ENCODE measurements at places on chromosomes 4 and X.
A peak's percentile ranks its signal among the peaks of the same experiment; 100 is the strongest.

GRCh38 chr4:186820391-186820891 lies 96.8 kb upstream of the FAT1 start:
- no peaks in the 10 kb centered on the region for H3K27me3 ChIP-seq
- H3K27ac ChIP-seq, result no peak overlapping the region
- DNase-seq, result no peak
- H3K36me3 ChIP-seq, result no peaks in the 10 kb centered on the region
- no peaks in the 10 kb centered on the region for H3K4me1 ChIP-seq

- no peaks in the 10 kb centered on the region for H3K4me1 ChIP-seq
- no peak for DNase-seq
- H3K36me3 ChIP-seq, result no peaks in the 10 kb centered on the region
- H3K27ac ChIP-seq, result no peak overlapping the region
- H3K27me3 ChIP-seq, result no peaks in the 10 kb centered on the region
- no peak overlapping the region for H3K4me3 ChIP-seq
Observed at GRCh38 chrX:27903960-27904359, 77.3 kb downstream of the DCAF8L1 start.

GRCh38 chr4:47839259-47839658 lies 1.4 kb upstream of the CORIN start:
- H3K36me3 ChIP-seq, result no peaks in the 10 kb centered on the region
- H3K27me3 ChIP-seq, result no peaks in the 10 kb centered on the region

- H3K27ac ChIP-seq, result no peak overlapping the region
- no peaks in the 10 kb centered on the region for H3K4me1 ChIP-seq
- no peaks in the 10 kb centered on the region for H3K36me3 ChIP-seq
- no peak overlapping the region for H3K4me3 ChIP-seq
- DNase-seq, result no peak
Observed at GRCh38 chr4:129146639-129147038, 50.7 kb downstream of the C4orf33 start.

DNA sequence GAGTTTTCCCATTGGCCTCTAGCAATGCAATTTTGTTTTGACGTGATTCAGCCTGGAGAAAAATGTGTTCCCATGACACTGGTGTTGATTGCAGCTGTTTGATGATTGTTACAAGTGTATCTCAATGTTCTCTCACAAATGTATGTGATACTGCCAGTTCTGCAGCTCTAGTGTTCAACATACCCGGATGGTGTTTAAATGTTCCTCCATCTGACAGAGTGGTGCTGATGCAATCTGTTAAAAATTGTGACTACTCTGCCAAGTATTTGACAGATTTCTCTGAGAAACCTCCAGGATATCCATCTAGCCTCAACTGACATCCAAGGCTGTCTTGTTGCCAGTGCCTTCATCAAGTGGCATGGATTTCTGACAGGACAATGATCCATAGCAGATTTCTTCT lies 657.2 kb upstream of the DIAPH2 start:
- H3K27me3 ChIP-seq, result no peaks in the 10 kb centered on the region
- H3K4me1 ChIP-seq, result no peaks in the 10 kb centered on the region
- no peak overlapping the region for H3K4me3 ChIP-seq
- H3K27ac ChIP-seq, result no peak overlapping the region
- no peak for DNase-seq
- no peaks in the 10 kb centered on the region for H3K36me3 ChIP-seq

DNA sequence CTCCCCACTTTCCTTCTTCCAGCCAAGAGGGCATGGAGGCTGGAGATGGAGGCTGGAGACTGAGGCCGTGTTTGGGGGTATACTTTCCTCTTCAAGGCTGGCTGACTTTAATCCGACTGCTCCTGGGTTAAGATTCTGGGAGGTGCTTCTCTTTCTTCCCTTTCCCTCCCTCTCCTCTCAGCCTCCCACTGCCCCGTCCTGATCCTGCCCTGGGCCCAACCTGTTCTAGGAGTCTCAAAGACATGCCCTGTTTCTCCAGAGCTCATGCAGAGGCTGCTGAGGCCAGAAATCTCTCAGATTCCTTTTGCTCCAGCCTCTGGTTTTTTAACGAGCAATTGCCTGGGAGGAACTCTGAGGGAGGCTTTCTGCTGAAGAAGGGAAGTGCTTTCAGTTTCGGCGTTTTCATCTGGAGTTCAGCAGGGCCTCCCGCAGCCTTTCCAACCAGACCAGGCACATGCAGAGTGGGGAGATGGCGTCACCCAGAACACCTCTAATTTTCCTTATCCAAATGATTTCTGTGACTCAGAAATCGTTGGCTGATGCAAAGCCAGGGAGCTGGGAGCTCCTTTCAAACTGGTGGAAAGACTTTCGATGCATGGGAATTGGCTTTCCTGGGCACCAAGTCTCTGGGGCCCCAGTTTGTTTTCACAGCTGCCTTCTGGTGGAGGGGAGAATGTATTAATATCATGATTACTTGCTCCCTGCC lies 34.5 kb upstream of the FAM9C start:
- H3K27me3 ChIP-seq, result no peaks in the 10 kb centered on the region
- no peaks in the 10 kb centered on the region for H3K36me3 ChIP-seq
- H3K27ac ChIP-seq, result peak overlapping the region; percentile 52
- DNase-seq, result no peak

DNA sequence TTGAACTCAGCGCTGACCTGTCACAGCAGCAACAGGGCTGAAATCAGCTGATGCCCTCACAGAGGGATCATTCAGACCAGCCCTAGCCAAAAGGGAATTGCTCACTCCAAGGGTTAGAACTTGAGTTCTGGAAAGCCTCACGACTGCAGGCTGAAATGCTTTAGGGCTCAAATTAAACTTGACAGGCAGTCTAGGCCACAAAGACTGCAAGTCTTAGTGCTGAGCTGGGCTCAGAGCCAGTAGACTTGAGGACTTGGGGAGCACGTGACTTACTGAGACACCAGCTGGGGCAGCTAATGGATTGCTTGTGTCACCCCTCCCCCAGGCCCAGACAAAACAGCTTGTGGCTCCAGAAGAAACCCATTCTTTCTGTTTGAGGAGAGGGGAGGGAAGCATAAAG lies 119.0 kb upstream of the SLC6A14 start:
- no peak overlapping the region for H3K27ac ChIP-seq
- peaks cover 4% of the 10 kb centered on the region for H3K27me3 ChIP-seq
- H3K36me3 ChIP-seq, result no peaks in the 10 kb centered on the region
- no peaks in the 10 kb centered on the region for H3K4me1 ChIP-seq
- DNase-seq, result no peak
- H3K4me3 ChIP-seq, result no peak overlapping the region

- no peak overlapping the region for H3K4me3 ChIP-seq
- DNase-seq, result no peak
- no peaks in the 10 kb centered on the region for H3K27me3 ChIP-seq
- H3K27ac ChIP-seq, result no peak overlapping the region
Observed at GRCh38 chrX:16067886-16068515, 55.4 kb upstream of the GRPR start.

- no peak overlapping the region for H3K27ac ChIP-seq
- H3K27me3 ChIP-seq, result no peaks in the 10 kb centered on the region
- DNase-seq, result no peak
- no peak overlapping the region for H3K4me3 ChIP-seq
- no peaks in the 10 kb centered on the region for H3K36me3 ChIP-seq
Observed at GRCh38 chrX:151852294-151852693, 60.4 kb upstream of the MAGEA4 start.

- no peaks in the 10 kb centered on the region for H3K27me3 ChIP-seq
- peak overlapping the region; percentile 86 for H3K27ac ChIP-seq
- H3K4me1 ChIP-seq, result no peaks in the 10 kb centered on the region
- no peaks in the 10 kb centered on the region for H3K36me3 ChIP-seq
Observed at GRCh38 chr4:184825141-184825895, 450 bp downstream of the ACSL1 start.

GRCh38 chr4:43233321-43233720 lies 340.8 kb downstream of the GRXCR1 start:
- no peak overlapping the region for H3K27ac ChIP-seq
- H3K4me1 ChIP-seq, result no peaks in the 10 kb centered on the region
- H3K36me3 ChIP-seq, result no peaks in the 10 kb centered on the region
- no peak for DNase-seq
- no peaks in the 10 kb centered on the region for H3K27me3 ChIP-seq

GRCh38 chrX:10397349-10397748 lies 223.0 kb downstream of the MID1 start:
- no peak for DNase-seq
- H3K27ac ChIP-seq, result no peak overlapping the region
- no peaks in the 10 kb centered on the region for H3K36me3 ChIP-seq
- H3K4me1 ChIP-seq, result no peaks in the 10 kb centered on the region
- H3K27me3 ChIP-seq, result no peaks in the 10 kb centered on the region

DNA sequence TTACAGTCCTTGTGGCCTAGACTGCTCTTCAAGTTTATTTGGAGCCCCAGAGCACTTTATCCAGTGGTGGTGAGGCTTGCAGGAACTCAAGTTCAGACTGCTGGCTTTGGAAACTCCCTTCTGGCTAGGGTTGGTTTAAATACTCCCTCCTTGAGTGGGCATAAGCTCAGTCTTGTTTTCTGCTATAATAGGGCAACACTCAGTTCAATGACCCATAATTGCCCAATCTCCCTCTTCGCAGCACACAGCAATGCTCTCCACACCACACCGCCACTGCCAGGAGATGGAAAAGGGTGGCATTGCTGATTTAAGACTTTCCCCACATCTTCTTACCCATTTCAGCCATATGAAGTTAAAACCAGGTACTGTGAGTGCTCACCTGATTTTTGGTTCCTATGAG lies 27.9 kb upstream of the USP38 start:
- H3K36me3 ChIP-seq, result no peaks in the 10 kb centered on the region
- H3K27ac ChIP-seq, result no peak overlapping the region
- H3K4me1 ChIP-seq, result no peaks in the 10 kb centered on the region
- no peak overlapping the region for H3K4me3 ChIP-seq
- H3K27me3 ChIP-seq, result no peaks in the 10 kb centered on the region

DNA sequence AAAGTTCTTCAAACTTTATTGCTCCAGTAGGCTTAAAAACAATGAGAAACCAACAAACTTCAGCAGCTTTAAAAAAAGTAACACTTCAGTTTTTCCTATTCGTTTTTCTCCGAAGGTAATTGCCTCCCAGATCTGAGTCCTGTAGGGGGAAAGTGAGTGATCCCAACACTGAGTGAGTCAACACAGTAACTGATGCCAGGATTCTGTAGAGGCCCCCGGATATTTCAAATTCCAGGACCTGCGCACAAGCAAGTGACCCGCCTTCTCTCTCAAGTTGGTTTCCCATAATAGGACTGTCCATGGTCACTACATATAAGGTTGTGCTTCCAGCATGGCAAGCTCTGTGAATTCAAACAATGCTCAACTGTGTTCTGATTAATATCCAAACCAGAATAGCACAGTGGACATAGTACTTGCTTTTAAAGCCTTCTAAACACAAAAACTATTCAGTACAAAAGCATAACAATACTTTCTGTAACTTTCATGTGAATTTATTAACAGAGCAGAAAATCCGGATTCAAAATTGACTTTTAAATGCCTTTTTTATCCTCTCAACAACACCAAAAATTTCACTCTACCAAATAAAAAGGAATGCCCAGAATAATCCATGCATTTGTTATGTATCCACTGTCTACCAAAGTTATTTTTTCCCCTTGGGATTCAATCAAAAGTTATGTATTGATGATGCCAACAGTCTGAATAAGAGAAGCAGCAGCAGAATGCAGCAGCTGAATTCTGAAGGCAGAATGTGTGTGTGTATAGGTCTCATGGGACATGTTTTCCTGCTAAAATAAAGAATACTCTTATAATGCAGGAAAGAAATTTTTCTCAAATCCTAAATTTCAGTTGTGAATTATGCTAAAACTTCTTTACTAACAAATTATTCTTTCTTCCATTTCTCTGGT lies at the start of gene DMD:
TSS of gene DMD (minus strand) at position 194 of the 905 bp plus-strand sequence. CDS start 237 bp downstream, outside the sequence.
- no peaks in the 10 kb centered on the region for H3K36me3 ChIP-seq
- peak within 1 kb of the TSS; percentile 57 for H3K4me3 ChIP-seq
- peak within 1 kb of the TSS; percentile 40 for H3K27ac ChIP-seq
- no peaks in the 10 kb centered on the region for H3K4me1 ChIP-seq

GRCh38 chrX:9356846-9357245 lies 108.0 kb upstream of the TBL1X start:
- DNase-seq, result no peak
- no peaks in the 10 kb centered on the region for H3K36me3 ChIP-seq
- H3K4me3 ChIP-seq, result no peak overlapping the region
- peaks cover 8% of the 10 kb centered on the region for H3K27me3 ChIP-seq

DNA sequence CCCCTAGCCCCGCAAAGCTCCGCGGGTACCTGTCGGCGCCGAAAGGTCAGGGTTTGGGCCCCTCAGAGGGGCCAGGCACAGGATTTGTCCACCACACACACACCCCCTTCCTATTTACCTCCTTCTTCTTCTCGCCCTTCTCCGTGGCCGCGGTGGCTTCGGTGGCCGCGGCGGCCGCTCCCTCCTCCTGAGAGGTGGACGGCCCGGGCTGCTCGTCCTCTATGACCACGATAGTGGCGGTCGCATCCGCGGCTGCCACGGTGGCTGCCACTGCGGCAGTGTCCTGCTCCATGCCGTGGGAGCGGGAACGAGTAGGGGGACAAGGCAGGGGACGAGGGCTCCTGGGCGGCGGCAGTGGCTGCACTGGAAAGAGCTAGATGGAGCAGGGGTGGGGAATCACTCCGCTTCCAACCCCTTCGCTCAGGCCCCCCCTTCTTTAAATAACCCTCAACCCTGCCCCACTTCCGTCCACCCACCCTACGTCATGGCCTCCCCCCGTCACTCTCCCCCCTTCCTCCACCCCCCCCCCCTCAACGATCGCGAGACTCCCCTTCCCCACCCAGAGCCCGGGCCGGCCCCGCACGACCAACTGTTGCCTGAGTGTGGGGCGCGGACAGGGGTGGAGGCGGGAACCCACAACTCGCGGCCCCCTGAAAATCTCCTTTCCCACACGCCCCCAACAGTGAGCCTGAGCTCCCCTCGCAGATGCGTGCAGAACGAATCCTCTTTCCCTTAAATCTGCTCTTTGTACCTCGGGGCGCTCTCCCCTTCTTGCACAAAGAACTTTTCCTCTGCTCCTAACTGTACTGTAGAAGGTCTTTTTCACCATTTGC lies at the start of gene SMARCA1:
TSS of gene SMARCA1 (minus strand) at position 412 of the 833 bp plus-strand sequence. CDS start at position 292, 120 bp downstream.
- H3K27ac ChIP-seq, result peak within 1 kb of the TSS; percentile 93
- H3K27me3 ChIP-seq, result no peaks in the 10 kb centered on the region
- DNase-seq, result peak; percentile 51
- H3K4me3 ChIP-seq, result peak within 1 kb of the TSS; percentile 72

DNA sequence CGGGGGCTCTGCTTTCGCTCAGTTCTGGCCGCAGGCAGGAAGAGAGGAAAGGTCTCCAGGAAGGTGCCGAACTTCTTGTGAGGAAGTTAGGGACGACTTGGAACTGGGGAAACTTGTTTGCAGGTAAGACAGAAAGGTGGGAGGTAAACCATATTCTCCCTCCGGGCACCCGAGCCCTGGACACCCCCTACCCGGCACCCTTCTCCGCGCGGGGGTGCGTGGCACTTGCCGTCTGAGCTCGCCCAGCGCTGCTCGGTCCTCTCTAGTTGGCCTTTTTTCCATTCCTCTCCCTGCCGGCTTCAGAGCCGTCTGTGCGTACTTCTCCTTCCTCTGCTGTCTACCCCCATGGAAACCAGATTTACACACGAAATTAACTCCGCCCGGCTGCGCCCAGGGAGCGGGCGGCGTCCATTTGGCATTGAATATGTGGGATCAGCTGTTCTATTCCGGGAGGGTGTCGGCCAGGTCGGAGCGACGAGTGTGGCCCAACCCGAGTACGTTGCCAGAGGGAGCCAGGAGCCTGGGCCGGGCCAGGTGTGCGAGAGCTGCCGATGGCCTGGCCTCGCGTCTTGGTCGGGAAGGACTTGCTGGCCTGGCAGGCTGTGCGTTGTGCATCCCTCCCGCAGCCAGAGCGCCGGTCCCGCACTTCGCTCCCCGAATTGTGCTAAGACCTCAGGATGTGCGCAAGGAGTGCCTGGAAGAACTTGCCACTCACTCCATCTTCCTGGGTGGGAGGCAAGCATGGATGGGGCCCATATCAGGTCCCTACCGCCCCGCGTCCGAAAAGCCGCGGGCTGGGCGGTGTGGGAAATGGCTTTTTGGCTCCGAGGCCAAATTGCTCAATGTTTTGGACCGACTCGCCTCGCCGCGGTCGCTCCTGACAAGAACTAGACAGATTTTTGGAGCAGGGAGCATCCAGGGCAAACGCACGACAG lies 1.7 kb downstream of the PDGFRA start:
- no peaks in the 10 kb centered on the region for H3K36me3 ChIP-seq
- H3K27ac ChIP-seq, result peak overlapping the region; percentile 86
- peak overlapping the region; percentile 71 for H3K4me3 ChIP-seq
- no peaks in the 10 kb centered on the region for H3K27me3 ChIP-seq

Measured in breast epithelium (tissue), 4 donors.